ENCODE measurements at places on chromosomes 5 and 9. TPM values are rescaled to one million over a fixed set of nuclear protein-coding genes. Genes with fewer than 3 reads are reported as not detected.

The TNFSF8 gene
- 45.7 TPM for total RNA-seq

The GFI1B gene
- 1.1 TPM for total RNA-seq

The DIAPH1 gene
- 327 TPM for total RNA-seq

The INSYN2B gene
- total RNA-seq, result not detected

- DNase-seq, result no peak
These were observed 169.2 kb downstream of the AUH start for GRCh38 chr9:91192381-91193086.

- DNase-seq, result no peak
These were observed 3.8 kb upstream of the STPG3 start for GRCh38 chr9:137247135-137247915.

- DNase-seq, result no peak
These were observed 6.1 kb upstream of the TOPORS start for GRCh38 chr9:32558408-32558934.

DNA sequence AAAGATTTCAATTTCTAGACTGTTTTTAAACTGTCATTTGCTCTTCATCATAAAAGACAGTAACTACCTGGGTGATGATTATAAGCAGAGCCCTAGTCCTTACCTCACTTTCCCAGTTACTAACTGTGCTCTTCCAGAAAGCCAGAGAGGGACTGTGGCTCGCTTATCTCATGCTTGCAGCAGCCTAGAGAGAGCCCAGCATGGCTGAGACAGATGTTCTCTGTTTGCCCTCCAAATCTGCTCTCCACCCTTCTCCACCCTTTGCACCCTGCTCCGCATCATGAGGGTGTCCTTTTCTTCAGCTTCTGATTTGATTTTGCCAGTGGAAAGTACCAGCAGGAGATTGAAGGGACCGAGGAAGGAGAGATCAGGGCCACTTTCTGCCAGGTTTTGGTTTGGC is 61.2 kb upstream of the SELENOP start:
- DNase-seq, result no peak

GRCh38 chr5:124134941-124135340 is 611.5 kb downstream of the ZNF608 start:
- no peak for DNase-seq

DNA sequence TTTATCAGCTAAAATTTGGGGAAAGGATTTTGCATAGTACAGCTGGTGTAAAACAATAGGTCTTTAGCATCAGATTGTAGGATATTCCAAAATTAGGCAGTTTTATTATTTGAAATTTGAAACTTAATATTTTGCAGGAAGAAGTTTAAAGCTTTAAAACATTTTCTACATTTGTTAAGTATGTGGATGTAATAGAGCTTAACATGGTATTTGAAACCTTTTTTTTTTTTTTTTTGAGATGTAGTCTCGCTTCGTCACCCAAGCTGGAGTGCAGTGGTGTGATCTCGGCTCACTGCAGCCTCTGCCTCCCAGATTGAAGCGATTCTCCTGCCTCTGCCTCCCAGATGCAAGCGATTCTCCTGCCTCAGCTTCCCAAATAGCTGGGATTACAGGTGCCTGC is 2.9 kb downstream of the DENND4C start:
- DNase-seq, result no peak

- no peak for DNase-seq
These were observed 539.7 kb downstream of the ACTL7B start for GRCh38 chr9:108316066-108316465.

DNA sequence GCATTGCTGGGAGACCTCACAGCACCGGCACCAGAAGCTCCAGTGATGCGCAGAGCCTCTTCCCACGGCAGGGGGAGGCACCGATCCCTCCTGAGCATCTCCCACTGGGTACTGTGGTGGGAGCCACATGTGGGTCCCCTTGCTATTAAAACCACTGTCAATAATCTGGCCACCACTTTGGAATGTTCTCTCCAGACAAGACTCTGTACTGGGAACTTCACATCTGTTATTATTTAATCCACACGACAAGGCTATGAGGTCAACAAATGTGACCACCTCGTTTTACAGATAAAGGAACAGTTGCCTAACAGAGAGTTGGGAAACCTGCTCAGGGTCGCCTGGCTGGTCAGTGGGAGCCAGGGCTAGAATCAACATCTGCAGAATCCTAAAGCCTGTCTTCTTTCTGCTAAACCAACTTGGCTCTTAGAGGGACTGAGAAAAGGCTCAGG is 72.7 kb downstream of the EPB41L4B start:
- no peak for DNase-seq

- no peak for DNase-seq
These were observed 29.5 kb upstream of the MYO10 start for GRCh38 chr5:16965581-16965980.

- no peak for DNase-seq
These were observed 517.1 kb downstream of the ZNF608 start for GRCh38 chr5:124229352-124229751.

DNA sequence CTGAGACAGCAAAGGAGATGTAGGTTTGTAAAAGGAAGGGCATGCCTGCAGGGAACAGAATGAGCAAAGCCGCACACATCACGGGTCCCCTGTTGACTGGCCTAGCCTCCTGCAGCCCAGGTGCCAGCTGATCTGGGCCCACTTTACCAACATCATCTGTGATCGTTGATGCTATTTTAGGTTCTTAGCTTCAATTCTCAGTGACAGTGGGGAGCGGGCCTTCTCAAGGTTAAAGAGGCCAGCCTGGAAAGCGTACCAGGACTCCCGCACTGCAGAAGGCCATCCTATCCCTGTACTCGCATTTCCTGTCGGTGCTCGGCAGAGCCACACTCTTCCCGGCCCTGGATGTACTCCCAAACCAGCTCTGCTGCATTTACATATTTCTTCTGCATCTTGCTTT is 213.5 kb upstream of the IRX1 start:
- DNase-seq, result no peak

DNA sequence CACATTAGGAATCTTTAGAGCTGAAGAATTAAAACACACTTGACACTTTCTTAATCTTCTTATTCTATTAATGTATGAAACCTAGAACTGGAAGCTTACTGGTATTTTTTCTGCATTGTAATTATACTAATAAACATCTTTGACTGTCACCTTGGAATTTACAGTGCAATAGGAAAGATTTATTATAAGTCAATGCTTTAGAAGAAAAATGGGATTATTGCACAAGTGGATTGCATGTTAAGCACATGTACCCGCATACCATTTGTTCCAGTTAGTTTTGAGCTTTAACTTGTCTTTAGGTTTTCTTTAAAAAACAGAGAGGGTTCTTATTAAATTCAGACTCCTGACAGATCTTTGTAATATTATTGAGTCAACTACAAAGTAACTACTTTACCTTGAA is 278.5 kb downstream of the CCDC171 start:
- no peak for DNase-seq

Measured in T-helper 17 cell (primary cell).